ENCODE measurements at places on chromosomes 2 and 18.

GRCh38 chr2:26421961-26422360 lies 20.2 kb downstream of the DRC1 start:
- no peak for DNase-seq

DNA sequence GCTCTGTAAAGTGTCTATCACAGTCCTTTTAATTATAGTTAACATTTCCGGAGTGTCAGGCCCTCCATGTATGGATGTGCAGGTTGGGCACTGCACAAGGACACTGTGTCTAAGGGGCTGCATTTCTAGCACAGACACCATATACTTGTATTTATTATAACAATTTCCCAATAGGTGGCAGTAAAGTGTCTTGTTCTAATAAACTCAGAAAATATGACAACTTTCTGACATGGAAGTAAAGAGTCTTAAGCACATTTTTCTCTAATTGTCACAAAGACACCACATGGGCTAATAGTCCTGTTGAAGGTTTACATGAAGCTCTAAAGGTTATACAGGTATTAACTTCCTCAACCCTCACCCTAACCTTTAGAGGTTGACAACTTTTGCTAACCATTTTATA lies 156.6 kb downstream of the DYSF start:
- no peak for DNase-seq

GRCh38 chr2:234178330-234179030 lies 128.0 kb downstream of the SPP2 start:
- DNase-seq = no peak

GRCh38 chr2:228355897-228356296 lies 174.4 kb upstream of the SPHKAP start:
- no peak for DNase-seq

DNA sequence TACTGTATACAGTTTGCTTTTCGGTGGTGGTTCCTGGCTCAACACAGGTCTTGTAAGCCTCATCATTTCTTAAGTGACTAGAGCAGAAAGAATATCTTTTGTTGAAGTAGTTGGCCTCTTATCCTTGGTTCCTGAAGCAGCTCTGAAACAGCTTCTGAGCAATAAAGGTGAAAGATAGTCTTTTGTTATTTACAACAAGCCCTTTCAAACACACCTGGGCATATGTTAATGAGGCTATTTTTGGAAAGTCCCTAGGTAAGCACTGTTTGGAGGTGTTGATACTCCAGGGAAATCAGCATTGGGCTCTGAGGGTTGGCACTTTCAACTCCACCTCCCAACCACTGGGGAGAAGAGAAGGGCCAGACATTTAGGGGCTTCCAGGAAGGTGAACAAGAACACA lies 211.0 kb downstream of the MCFD2 start:
- no peak for DNase-seq

GRCh38 chr18:2402084-2402483 lies 169.2 kb downstream of the METTL4 start:
- no peak for DNase-seq

DNA sequence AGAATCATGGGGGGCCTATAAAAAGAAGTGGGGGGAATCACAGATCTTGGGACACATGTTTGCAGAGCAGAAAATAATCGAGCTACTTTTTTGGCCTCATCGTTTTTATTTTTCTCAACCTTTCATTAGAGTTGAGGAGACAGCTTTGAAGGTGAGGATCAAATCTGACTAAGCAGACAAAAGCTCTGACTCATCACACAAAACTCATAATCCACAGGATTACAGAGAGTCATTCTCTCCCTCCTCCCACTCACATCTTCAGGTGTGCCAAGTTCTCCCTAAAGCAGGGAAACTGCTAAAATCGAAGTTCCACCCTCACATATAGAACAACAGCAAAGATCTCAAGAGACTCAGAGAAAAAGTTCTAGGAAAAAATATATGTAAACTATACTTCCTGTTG lies 15.6 kb downstream of the BAZ2B start:
- DNase-seq = no peak

GRCh38 chr2:205138735-205139134 lies 543.6 kb upstream of the NRP2 start:
- no peak for DNase-seq

- DNase-seq = no peak
These were observed 60.6 kb downstream of the PTPN4 start for GRCh38 chr2:119820275-119820674.

DNA sequence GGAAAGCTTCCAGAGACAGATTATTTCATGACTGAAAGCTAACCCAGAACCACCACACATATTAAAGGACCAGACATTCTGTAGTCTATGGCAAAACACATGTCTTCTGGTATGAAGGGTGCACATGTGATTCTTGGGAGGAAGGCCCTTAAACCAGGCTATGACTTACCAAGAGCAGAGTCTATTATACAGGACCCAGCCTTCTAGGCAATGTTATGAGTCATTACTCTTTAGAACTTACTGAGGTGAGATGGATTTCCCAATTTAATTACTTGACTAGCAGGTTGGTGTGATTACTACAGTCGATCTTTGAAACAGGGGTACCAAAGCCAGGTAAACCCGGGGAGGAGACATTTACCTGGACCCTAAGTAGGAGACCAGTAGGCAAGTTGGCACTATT lies 350.8 kb downstream of the TRIB2 start:
- DNase-seq = no peak

DNA sequence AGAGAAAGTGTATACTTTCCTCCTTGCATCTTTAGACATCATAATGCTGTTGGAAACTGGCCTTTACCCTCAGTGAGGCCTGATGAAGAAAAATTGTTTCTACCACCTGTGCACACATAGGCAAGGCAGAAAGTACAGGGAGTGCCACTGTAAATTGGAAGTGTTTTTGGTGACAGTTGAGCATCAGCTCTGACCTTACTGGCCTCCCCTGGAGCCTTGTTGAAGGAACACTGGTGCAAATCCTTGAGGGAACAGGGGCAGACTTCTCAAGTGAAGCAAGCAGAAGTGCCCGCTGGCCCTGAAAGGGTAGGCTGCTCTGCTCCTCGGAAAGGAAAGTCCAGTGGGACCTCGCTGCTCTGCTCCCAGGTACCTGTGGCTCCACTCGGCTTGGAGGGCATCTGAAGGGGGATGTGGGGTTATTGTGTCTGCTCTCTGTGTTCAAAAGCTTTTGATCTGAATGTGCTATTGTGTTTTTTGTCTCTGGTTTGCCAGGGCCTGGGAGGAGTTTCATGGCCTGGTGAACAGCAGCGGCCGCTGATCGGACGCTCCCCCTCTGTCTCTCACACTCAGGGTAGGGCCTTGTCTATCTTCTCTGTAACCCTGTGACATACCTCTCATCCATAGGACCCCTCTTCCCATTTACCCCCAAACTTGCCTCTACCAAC lies 23.4 kb downstream of the EIF4E2 start:
- DNase-seq = no peak

DNA sequence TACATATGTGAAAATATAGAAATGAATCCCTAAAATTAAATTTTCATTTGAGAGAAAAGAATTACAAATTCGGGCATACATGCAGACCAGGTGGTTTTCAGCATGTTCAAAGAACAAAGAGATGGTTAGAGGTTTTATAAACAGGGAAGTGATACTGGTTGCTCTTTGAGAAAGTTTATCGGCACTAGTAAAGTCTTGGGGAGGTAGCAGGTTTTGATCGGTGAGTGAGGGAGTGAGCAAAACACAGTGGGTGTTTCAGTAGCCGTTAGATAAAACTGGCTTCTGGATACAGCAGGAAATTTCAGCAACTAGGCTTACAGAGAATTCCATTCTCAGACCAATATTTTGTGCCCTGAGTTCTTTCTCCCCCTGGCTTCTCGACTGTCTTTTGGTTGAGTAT lies 51.1 kb downstream of the DSC3 start:
- no peak for DNase-seq

DNA sequence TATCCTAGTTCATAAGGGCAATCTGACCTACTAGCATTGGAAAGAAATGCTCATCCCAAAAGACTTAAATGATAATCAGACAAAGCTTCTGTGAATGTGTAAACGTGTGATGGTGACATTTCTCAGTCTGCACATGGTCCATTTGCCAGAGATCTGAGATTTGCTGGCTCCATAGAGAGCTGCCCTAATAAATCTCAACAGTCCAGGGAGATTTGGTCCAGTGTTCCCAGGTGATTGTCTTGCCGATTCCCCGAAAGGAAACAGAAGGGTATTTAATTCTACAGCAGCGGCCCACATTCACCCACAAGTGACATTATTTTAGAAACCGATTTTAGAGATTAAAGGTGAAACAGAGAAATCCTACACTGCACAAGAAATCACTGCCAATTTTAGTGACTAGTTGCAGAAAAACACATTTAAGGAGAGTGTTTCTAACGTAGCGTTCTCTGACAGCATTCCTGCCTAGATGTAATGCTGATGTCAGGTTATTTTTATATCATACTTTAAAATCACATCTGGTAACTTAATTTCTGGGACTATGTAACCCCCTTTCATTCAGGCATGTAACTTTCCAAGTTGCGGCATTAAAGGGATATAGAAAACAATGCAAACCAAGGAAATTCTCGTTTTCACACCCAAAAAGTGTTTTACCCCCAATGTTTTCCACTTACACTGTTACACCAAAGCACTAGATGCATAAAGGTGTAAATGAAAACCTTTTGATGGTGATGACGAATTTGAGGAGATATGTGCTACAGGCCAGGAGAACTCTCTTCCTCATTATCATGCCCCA lies 231.9 kb upstream of the FN1 start:
- no peak for DNase-seq

GRCh38 chr2:207499114-207499513 lies 30.6 kb upstream of the CREB1 start:
- DNase-seq = no peak

GRCh38 chr18:8208716-8209115 lies 400.5 kb upstream of the RAB12 start:
- no peak for DNase-seq

- DNase-seq = no peak
These were observed 418.3 kb upstream of the SPHKAP start for GRCh38 chr2:228599781-228600180.

GRCh38 chr2:50466685-50467084 lies 565.2 kb downstream of the NRXN1 start:
- DNase-seq = no peak

DNA sequence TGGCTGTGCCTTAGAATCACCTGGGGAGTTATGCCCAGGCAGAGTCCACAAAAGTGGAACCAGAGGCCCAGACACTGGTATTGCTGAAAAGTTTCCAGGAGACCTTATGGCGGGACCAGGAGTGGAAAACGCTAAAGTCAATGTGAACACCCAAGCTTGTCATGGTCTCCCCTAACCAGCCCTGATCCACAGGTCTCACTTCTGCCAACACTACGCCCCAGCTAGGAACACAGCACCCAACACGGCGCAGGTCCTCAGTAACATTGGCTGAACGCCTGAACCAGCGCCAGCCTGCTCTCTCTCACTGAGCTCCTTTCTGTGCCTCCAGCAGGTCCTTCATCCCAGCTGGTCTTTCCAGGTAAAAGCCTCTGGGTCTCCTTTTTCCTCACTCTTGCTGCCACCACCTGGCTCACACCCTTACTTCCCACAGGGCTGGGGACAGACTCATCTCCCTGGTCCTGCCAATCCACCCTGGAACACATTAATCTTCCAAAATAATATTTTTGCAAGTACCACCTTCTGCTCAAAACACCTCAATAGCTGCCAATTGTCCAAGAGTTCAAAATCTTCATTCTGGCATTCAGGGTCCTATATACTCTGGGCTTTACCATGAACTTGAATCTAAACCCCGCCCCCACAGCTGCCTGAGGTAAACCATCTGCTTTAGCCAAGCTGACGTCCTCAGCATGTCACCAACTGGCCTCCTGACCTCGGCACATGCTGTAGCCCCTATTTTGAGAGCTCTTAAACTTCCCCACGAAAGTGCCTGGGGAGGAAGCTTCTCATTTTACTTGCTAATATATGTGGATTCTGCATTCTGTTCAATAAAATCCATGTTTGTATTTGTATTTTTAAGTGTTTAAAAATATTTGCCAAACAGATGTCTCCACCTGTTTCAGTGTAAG lies 34.6 kb downstream of the ADCY3 start:
- DNase-seq = no peak

DNA sequence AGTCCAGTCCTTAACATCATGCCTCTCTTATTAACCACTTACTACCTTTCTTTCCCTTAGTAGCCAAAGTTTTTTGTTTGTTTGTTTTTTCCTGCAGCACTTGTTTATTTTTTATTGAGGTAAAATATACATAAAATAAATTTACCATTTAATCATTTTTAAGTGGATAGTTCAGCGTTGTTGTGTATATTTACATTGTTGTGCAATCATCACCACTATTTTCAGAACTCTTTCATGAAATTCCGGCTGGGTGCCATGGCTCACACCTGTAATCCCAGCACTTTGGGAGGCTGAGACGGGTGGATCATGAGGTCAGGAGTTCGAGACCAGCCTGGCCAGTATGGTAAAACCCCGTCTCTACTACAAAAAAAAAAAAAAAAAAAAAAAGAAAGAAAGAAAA lies 38.1 kb upstream of the LHCGR start:
- DNase-seq = no peak

GRCh38 chr2:105782123-105782522 lies 37.4 kb downstream of the NCK2 start:
- DNase-seq = no peak

DNA sequence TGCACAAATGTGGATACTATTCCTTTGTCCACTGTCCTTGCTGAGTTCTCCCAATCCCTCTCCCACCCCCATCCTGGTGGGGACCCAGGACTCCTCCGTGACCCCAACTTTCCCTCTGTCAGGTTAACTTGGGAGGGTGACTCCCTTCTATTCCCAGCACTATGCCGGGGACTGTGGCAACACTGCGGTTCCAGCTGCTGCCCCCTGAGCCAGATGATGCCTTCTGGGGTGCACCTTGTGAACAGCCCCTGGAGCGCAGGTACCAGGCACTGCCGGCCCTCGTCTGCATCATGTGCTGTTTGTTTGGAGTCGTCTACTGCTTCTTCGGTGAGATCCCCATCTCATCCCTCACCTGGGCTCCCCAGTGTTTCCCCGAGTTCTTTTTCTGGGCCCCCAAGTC lies 739 bp downstream of the TMEM198 start:
- DNase-seq = no peak

GRCh38 chr18:44013871-44014270 lies 666.8 kb upstream of the SETBP1 start:
- DNase-seq = no peak

DNA sequence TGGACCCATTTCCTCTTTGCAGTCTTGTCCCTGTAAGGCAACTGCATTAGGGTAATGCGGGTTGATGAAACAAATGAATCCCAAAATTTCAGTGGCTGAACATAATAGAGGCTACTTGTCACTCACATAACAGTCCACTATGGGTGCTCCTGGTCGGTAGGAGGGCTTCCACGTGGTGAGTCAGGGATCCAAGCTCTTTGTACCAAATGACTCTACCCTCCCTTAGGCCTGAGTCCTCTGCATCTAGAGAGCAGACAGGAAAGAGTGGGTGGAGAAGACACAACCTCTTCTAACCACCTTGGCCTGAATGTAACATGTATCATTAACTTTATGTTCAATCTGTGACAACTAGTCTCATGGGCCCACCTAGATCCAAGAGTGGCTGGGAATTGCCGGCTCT lies 86.2 kb upstream of the HAAO start:
- DNase-seq = peak; percentile 28

DNA sequence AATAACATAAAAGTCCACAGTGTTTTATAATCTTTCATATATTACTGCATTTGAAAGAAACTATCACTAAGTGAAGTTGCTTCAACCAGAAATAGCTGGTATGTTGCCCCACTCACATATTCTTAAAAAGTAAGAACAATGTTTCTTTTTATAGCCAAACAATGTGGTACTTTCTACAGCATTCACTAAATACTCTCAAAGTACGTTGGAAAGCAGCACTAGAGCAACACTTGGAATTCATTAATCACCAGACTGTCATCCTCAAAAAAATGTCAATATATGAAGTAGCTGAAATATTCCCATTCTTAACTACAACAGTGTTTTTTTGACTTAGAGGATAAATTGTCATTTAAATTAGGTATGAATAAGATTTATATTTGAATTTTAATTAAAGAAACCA lies 32.8 kb downstream of the COBLL1 start:
- DNase-seq = no peak
